ENCODE measurements at places on chromosomes 2 and 18.

DNA sequence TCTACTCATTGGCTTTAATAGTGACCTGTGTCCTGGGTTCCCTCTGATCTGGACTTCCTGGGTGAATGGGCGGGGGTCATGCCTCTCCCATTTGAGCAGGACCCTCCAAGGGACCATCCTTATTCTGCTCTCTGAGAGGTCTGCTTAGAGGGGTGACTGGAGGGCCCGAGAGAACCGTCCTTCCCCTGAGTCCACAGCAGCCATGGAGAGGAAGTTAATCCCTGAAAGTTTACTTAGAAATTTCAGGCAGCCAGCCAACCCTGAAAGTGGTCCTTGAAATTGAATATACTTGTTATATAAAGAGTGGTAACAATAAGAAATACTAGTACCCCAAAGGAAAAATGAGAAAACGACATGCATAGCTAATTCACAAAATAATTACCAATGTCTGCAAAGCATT is 226.1 kb downstream of the DYSF start:
- DNase-seq, result no peak
- H3K4me1 ChIP-seq, result peaks cover 8% of the 10 kb centered on the region
- no peak overlapping the region for H3K4me3 ChIP-seq
- no peak overlapping the region for H3K27ac ChIP-seq
- H3K36me3 ChIP-seq, result no peaks in the 10 kb centered on the region

- no peaks in the 10 kb centered on the region for H3K4me1 ChIP-seq
- no peaks in the 10 kb centered on the region for H3K27me3 ChIP-seq
- H3K36me3 ChIP-seq, result no peaks in the 10 kb centered on the region
- no peak overlapping the region for H3K4me3 ChIP-seq
These were observed 381.9 kb downstream of the KCNJ3 start for GRCh38 chr2:155080373-155080772.

DNA sequence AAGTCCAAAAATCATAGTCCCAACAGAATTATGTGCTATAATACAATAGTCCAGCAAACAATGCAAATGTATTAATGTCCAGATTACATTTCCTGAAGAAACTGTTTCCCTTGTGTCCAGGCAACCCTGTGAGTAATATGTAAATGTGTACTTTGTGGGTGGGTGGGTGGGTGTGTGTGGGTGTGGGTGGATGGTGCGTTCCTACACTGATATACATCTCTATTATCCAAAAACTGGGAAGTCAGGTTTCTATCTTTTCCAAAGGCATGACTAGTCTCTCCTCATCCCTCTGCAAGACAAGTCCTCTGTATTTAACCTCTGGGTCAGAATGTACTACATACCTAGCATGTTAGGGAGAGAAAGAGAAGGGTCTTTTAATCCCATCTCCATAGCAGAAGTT is 71.6 kb downstream of the LNPK start:
- no peak overlapping the region for H3K27ac ChIP-seq
- no peaks in the 10 kb centered on the region for H3K4me1 ChIP-seq
- H3K27me3 ChIP-seq, result no peaks in the 10 kb centered on the region
- no peaks in the 10 kb centered on the region for H3K36me3 ChIP-seq
- DNase-seq, result peak; percentile 3

DNA sequence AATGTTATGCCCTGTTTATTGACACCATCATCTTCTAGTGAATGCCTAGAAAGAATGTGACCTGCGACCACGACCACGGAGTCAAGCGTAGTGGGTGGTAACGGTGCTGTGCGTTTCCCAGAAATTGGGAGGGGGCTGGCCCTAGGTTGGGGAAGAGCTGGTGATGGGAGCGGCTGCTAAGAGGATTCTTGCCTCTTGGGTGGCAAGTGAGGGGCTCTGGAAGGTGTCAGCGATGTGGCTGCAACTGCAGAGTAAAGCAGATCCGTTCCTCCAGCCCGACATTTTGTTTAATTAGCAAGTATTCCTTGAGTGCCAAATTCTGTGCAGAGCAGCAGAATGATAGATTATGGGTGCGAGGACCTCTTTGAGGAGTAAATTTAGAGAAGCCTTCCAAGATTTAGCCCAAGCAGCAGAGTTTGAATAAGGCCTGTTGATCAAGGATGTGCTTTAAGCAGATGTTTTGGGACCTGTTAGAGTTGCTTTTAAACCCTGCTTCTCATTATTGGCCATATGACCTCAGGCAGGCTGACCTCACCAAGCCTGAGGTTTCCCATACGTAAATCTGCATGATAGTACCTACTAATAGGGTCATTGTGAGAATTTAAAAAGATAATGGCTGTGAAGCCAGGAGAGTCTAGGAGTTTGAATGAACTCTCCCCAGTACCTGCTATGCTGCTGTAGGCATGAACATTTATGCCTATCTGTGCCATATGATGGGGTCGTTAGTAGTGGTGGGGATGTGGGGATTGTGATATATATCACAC is 287.7 kb downstream of the PTGR3 start:
- no peak overlapping the region for H3K27ac ChIP-seq
- H3K36me3 ChIP-seq, result peaks cover 15% of the 10 kb centered on the region
- H3K4me3 ChIP-seq, result no peak overlapping the region
- peaks cover 2% of the 10 kb centered on the region for H3K4me1 ChIP-seq
- H3K27me3 ChIP-seq, result no peaks in the 10 kb centered on the region
- no peak for DNase-seq

DNA sequence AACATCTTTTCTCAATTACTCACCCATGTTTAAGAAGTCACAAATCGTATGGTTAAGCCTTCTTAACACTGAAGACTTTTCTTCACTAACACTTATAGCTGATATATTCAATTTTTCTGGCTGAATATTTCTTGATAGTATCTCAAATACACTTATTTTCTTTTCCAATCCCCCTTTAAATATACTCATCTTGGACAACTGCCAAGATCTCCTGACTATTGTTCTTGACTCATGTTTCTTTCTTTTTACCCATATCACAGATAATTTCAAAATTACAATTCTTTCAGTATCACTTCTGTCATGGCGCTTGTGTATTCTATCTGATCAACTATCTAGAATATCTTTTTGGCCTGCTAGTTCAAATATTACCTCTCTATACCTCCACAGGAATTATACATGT is 954.3 kb upstream of the ACVR2A start:
- no peak overlapping the region for H3K27ac ChIP-seq
- no peak for DNase-seq
- H3K4me1 ChIP-seq, result no peaks in the 10 kb centered on the region
- no peaks in the 10 kb centered on the region for H3K27me3 ChIP-seq

DNA sequence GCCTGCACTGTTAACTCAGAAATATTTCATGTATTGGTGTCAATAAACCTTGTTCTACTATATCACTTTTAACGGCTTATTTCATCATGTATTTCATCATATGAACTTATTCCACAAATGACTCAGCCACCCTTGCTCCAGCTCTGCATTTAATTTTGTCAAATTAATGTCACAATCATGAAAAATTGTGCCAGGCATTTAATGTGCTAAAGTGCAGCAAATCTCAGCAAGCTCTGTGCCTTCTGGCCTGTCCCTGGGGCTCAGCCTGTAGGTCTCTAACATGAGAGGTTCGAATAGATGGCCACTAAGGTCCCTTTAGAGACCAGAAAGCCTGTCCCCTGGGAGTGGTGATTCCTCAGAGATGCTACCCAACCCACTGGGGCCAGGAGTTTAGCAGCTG is 28.6 kb downstream of the BOD1L2 start:
- H3K36me3 ChIP-seq, result no peaks in the 10 kb centered on the region
- no peak overlapping the region for H3K27ac ChIP-seq
- no peaks in the 10 kb centered on the region for H3K4me1 ChIP-seq

DNA sequence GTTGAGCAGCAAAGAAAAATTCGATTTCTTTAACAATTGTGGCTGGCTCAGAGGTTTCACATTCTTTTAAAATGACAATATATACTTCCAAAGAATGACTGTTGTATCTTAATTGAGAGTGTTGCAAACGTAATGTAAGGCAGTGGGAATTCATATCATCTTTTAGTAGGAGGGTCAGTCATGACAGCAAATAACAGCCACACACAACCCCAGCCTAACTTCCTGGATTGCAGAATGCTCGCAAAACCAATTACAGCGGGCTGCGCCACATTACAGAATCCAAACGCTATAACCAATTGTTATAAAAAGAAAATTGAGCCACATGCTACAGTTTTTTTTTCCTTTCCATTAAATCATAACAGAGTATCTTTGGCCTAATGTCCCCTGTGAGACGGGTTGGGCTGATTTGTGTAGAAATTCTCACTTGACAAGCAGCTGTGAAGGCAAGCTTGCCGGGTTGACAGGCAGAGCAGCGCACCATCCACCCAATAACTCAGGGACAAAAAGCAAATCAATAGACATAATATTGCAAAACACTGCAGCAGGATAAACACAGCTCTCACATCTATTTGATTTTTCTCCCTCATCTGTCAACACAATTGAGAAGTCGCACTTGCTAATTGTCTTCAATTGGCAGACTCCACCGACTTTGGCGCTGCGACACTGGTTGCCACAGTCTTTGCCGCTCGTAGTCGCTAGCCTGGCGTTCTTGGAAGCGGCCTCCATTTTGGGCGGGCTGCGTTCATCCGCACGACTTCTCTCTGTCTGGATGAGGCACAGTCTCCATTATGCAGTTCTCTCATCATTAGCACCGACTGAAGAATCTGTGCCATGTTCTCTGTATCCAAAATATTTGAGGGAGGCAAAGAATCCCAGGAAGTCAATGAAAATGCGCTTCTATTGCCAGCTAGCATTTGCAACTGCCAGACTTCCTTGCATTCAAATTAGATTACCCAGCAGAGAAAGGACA is 95.0 kb upstream of the CCDC68 start:
- no peaks in the 10 kb centered on the region for H3K36me3 ChIP-seq
- H3K4me1 ChIP-seq, result no peaks in the 10 kb centered on the region
- no peak overlapping the region for H3K4me3 ChIP-seq
- no peak overlapping the region for H3K27ac ChIP-seq
- H3K27me3 ChIP-seq, result no peaks in the 10 kb centered on the region
- no peak for DNase-seq

GRCh38 chr2:158778243-158778642 is 16.9 kb upstream of the DAPL1 start:
- peak; percentile 10 for DNase-seq
- no peak overlapping the region for H3K4me3 ChIP-seq
- no peaks in the 10 kb centered on the region for H3K27me3 ChIP-seq
- no peaks in the 10 kb centered on the region for H3K4me1 ChIP-seq
- no peaks in the 10 kb centered on the region for H3K36me3 ChIP-seq

GRCh38 chr2:28080911-28081310 is 190.4 kb downstream of the BABAM2 start:
- peaks cover 3% of the 10 kb centered on the region for H3K4me1 ChIP-seq
- no peak overlapping the region for H3K4me3 ChIP-seq
- peak overlapping the region; percentile 65 for H3K27ac ChIP-seq
- no peaks in the 10 kb centered on the region for H3K27me3 ChIP-seq

GRCh38 chr2:121334581-121335293 is 49.7 kb upstream of the TFCP2L1 start:
- peaks cover 18% of the 10 kb centered on the region for H3K4me1 ChIP-seq
- no peak overlapping the region for H3K27ac ChIP-seq
- H3K36me3 ChIP-seq, result peaks cover 24% of the 10 kb centered on the region
- H3K27me3 ChIP-seq, result peaks cover 4% of the 10 kb centered on the region

GRCh38 chr2:1777156-1777555 is 32.8 kb upstream of the PXDN start:
- no peak overlapping the region for H3K4me3 ChIP-seq
- no peak for DNase-seq
- H3K27me3 ChIP-seq, result peaks cover 53% of the 10 kb centered on the region
- no peak overlapping the region for H3K27ac ChIP-seq
- no peaks in the 10 kb centered on the region for H3K4me1 ChIP-seq
- H3K36me3 ChIP-seq, result no peaks in the 10 kb centered on the region

DNA sequence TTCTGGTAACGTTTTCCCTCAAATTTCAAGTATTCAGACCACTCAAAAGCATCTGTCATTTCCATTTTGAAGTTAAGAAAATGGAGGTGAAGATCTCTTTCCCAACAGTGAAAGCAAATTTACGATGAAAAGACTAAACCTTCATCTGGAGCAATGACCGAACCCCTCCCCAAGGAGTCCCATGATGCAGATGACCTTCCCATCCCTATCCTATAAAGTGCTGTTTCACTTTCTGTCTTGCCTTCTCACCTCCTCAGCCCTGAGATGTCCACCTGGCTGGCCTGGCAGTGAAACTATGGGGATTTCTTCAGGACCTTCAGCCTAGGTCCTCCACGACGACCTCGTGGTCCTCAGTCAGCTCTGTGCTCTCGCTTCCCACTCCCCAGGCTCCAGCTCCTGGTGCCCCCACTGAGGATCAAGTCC is 925 bp upstream of the NPC1 start:
- peaks cover 15% of the 10 kb centered on the region for H3K4me1 ChIP-seq
- no peaks in the 10 kb centered on the region for H3K27me3 ChIP-seq
- no peak overlapping the region for H3K27ac ChIP-seq
- peak overlapping the region; percentile 67 for H3K4me3 ChIP-seq
- peaks cover 20% of the 10 kb centered on the region for H3K36me3 ChIP-seq
- DNase-seq, result peak; percentile 46

Measured in mesenchymal stem cell (in vitro differentiated cells and primary cell).